ENCODE measurements at places on chromosomes 11 and 22. TPM values are rescaled to one million over a fixed set of nuclear protein-coding genes. Genes with fewer than 3 reads are reported as not detected.

PAX6 gene
- 0.23 TPM for total RNA-seq

GUCY1A2 gene
- 7.5 TPM for total RNA-seq

KDM4E gene
- total RNA-seq, result not detected

TBX1 gene
- 2.3 TPM for total RNA-seq

VPREB1 gene
- not detected for total RNA-seq

BEST1 gene
- 3.9 TPM for total RNA-seq

ZNRF3 gene
- total RNA-seq, result 11.8 TPM

RAB39A gene
- 2.5 TPM for total RNA-seq

OR4C5 gene
- total RNA-seq, result not detected

OR51I1 gene
- total RNA-seq, result 0.42 TPM

SCN4B gene
- 2.2 TPM for total RNA-seq

RASGRP2 gene
- total RNA-seq, result 44.7 TPM

PACSIN3 gene
- total RNA-seq, result 24.6 TPM

OR2D2 gene
- not detected for total RNA-seq

ME3 gene
- 29.4 TPM for total RNA-seq

MUC5AC gene
- not detected for total RNA-seq

FAU gene
- 804 TPM for total RNA-seq

- no peak for DNase-seq
Measured at GRCh38 chr11:9047964-9048523, 43.4 kb downstream of the SCUBE2 start.

GRCh38 chr11:79940974-79941735 is 500.3 kb upstream of the TENM4 start:
- no peak for DNase-seq

DNA sequence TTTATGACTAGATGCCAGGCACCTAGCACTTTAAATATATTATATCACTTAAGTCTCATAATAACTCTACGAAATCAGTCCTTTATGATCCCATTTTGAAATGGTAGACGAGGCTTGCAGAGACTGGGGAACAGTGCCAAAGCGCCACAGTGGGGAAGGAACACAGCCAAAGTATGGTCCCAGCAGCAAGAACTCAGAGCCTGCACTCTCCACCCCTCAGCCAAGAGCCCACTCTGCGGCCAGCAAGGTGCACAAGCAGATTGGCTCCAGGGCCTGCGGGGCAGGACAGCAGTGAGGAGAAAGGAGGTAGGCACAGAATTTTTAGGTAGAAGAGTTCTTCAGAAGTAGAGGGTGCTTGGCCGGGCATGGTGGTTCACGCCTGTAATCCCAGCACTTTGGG is 61.4 kb downstream of the NRXN2 start:
- peak; percentile 63 for DNase-seq

GRCh38 chr11:27250867-27251665 is 111.9 kb downstream of the CCDC34 start:
- no peak for DNase-seq

- no peak for DNase-seq
Measured at GRCh38 chr22:39482768-39483167, 19.3 kb upstream of the MIEF1 start.

DNA sequence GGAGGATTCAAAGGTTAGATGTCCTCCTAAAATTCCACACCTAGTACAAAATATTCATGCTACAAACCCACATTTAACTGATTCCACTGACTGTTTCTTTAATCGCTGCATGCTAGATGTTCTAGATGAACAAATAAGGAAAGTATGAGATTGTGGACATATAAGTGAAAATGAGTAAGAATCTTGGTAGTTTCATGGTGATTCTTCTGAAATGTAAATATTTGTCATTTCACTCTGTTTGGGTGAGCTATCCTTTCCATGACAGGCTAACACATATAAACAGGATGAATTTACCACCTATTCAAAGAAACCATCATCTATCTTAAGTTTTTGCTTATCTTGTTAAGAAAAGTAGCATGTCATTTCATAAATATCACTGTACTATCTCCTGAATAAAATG is 14.8 kb downstream of the OR5B3 start:
- no peak for DNase-seq

DNA sequence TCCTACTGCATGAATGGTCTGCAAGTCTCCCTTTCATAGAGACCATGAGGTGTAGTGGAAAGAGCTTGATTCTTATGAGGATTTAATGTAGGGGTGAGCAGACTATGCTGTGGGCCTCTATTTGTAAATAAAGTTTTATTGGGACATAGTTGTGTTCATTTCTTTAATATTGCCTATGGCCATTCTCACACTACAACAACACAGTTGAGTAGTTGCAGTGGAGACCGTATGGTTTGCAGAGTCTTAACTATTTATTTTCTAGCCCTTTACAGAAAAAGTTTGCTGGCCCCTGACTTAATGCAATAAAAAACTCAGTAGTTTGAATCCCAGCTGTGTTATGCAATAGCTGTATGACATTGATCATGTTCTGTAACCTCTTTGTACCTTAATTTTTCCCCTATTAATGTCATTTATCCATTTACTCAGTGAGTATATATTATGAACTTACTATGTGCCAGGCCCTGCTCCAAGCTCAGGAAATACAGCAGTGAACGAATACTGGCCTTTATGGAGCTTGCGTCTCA is 106.3 kb downstream of the ATXN10 start:
- no peak for DNase-seq

DNA sequence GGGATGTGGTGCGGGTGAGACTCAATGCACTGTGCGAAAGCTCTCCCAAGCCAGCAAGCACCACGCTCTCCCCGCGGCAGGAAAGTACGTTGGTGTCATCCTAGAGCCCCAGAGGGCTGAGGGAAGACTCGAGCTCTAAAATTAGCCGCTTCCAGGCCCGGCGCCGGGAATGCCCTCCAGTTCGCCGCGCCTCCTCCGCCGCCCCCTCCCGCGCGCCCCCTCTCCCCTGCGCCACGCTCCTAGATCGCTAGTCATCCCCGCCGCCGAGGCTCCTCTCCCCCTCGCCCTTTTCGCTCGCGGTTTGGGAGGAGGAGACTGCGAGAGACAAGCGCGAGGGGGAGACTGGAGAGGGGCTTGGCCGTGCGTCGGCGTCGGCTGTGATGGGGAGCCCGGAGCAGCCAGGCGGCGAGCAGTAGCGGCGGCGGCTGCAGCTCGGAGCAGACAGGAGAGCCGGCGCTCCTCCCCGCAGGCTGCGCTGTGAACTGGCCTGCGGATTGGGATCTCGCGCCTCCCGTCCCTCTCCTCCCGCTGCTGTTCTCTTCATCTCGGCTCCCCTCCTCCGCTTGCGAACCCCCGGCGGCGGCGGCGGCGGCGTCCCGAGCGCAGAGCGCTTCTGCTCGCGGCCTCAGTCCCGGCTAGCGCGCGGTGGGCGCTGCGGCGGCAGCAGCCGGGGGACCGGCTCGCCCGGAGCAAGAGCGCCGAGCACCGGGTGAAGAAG is at the start of gene FAT3:
FAT3 (plus strand) TSS at position 412 of the 718 bp plus-strand sequence. CDS start 127,295 bp downstream, outside the sequence.
- DNase-seq, result peak; percentile 86

- DNase-seq, result no peak
Measured at GRCh38 chr11:10786451-10786850, 22.3 kb downstream of the EIF4G2 start.

DNA sequence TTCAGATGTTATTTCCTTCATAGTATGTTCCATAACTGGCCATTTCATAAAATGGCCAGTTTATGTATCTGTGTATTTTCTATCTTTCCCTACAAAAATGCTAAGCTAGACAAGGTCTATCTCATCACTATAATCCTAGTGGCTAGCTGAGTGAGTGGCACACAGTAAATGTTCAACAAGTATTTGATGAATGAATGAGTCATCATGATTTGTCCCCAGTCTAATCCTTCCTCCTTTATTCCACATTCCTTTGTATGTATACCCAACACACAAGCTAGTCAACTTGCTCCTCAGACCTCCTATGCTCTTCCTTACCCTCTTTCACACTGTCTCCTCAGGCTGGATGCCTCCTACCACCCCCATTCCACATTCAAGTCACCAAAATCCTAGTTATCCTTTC is 12.5 kb downstream of the APLNR start:
- no peak for DNase-seq

- no peak for DNase-seq
Measured at GRCh38 chr11:111745719-111746504, 20.3 kb downstream of the PPP2R1B start.

GRCh38 chr11:118768690-118769089 is 22.3 kb downstream of the DDX6 start:
- DNase-seq, result no peak

DNA sequence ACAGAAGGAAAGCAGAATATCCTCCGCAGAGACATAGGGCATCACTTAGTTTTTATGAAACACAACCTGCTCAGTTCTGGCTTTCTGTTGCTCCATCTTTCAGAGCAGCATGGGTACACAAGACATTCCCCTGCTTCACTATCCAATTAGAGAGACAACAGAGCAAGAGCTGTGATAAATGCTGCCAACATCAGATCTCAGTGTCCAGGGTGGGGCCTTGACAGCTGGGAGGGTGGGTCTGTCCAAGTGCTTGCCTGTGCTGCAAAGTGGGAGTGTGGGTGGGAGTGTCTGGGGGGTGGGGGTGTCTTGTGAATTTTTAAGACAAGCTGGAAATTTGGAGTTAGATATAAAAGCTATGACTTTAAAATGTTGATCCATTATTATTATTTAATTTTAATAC is 369.6 kb downstream of the TENM4 start:
- no peak for DNase-seq

DNA sequence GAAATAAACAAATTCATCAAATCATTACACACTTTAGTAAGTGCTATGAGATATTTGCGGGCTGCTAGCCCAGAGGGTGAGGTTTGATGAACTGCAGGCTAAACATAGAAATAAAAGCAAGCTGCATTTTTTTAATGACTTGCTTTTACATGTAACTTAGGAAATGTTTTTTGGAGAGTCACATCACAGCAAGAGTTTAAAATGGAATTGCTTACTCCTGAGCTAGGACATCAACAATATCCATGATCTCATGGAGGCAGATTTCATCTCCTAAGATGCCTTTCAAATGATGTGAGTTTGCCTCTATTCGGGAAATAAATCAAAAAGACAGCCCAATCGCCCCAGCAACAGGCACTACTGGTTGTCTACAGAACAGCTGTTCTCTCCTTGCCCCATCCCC is 73.4 kb upstream of the CD44 start:
- DNase-seq, result no peak

DNA sequence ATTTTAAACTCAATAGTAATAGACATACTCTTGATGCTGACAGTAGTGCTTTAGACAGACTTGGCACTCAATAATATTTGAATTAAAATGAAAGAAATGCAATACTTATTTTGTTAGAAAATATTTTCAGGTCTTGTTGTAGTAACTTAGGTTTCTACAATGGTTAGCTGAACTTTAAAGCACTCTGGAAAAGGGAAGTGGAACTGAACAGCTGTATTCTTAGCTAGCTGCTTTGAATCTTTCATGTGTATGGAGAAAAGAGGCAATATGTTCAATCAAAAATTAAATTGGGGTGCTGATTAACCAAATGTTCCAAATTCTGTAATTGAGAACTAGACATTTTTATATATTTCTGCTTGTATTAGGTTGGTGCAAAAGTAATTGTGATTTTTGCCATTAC is 517.9 kb upstream of the RAG2 start:
- no peak for DNase-seq

GRCh38 chr11:47750725-47751124 is 16.4 kb downstream of the FNBP4 start:
- DNase-seq, result no peak

- DNase-seq, result no peak
Measured at GRCh38 chr11:125155100-125155444, 9.5 kb upstream of the PKNOX2 start.

GRCh38 chr11:106990331-106990730 is 27.9 kb downstream of the GUCY1A2 start:
- no peak for DNase-seq

- no peak for DNase-seq
Measured at GRCh38 chr11:116865696-116866095, 28.3 kb upstream of the APOA1 start.

- peak; percentile 47 for DNase-seq
Measured at GRCh38 chr22:36239150-36239400, 252 bp downstream of the APOL2 start.

DNA sequence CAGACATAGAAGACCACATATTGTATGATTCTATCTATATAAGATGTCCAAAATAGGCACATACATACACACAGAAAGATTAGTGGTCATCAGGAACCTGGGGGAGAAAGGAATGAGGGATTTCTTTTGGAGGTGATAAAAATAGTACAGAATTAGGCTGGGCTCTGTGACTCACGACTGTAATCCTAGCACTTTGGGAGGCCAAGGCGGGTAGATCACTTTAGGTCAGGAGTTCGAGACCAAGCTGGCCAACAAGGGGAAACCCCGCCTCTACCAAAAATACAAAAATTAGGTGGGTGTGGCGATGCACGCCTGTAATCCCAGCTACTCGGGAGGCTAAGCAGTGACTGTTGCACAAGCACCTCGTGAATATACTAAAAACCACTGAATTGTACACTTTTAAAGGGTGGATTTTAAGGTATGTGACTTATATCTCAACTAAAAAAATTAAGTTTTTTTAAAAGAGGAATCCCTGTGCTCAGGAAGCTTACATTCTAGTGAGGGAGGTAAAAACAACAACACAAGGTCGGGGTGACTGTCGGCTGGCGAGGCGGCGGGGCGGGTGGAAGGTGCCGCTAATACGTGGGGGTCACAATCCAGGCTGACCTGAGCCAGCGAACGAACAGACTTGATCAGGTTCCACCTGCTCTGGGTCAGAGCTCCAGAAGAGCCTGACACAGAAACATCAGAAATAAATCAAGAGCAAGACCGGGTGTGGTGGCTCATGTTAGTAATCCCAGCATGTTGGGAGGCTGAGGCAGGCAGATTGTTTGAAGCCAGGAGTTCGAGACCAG is 25.3 kb upstream of the TESMIN start:
- DNase-seq, result no peak

All from aorta (tissue), 5 donors.